ENCODE measurements at places on chromosomes 6 and 20.

- DNase-seq, result no peak
These were observed 5.9 kb upstream of the HDAC2 start for GRCh38 chr6:113976806-113977205.

- DNase-seq, result no peak
These were observed 304.7 kb downstream of the SOX4 start for GRCh38 chr6:21898107-21898796.

DNA sequence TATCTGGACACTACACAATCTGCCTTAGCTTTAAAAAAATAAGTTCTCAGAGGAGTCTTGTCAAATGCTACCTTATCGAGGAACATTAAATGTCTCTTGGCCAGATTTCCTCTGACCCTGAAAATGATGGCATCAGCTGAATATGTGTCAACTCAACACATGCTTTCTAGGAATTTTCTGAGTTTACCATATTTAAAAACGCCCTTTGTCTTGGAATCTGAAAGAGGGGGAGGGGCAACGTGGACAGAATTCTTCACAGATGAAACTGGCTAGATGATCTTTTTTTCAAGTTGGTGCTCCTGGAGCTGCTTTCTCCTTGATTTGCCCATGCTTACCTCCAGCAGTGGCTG is 5.1 kb downstream of the SOX4 start:
- no peak for DNase-seq

- DNase-seq, result no peak
These were observed 454 bp downstream of the L3MBTL3 start for GRCh38 chr6:130018744-130019325.

DNA sequence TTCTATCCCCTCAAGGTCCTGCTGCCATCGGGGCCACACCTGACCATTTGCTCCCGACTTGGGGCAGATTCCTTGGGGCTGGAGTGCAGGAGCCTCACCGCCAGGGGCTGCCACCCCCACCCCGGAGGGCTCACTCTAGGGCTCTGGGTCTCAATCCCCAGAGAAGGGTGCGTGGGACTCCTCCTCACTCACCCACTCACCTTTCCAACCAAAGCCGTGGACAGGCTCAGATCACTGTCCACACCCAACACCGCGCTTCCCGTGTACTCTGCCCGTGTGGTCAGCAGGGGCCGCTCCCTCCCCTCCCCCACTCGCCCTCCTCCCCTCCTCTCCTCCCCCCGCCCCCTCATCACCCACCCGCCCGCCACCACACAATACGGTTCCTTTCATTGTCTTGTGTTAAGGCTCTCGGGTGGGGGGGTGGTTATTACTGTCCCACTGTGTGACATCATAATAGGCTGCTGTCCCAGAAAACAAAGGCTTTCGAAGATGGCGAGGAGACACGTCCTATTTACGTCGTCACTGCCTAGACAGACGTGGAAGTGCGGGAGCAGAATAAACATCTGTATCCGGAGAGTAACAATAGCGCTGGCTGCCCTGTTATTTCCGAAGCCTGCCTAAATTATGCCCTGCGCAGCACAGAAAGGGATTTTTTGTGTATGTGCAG is 85.8 kb downstream of the YTHDF1 start:
- DNase-seq, result no peak

GRCh38 chr6:43901733-43902230 is 131.8 kb downstream of the VEGFA start:
- DNase-seq, result no peak

DNA sequence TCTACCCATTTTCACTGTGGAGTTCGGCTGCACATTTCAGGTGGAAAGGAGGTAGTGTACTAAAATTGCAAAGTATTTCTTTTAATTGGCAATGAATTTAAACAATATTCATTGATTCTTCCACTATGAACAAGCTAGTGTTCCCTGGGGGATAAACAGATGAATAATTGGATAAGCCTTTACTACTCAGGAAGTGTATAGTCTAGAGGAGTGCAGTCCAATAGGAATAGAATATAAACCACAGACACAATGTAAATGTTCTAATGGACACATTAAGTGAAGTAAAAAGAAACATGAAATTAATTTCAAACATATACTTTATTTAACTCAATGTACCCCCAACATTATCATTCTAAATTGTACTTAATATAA is 28.7 kb downstream of the SGK1 start:
- no peak for DNase-seq

DNA sequence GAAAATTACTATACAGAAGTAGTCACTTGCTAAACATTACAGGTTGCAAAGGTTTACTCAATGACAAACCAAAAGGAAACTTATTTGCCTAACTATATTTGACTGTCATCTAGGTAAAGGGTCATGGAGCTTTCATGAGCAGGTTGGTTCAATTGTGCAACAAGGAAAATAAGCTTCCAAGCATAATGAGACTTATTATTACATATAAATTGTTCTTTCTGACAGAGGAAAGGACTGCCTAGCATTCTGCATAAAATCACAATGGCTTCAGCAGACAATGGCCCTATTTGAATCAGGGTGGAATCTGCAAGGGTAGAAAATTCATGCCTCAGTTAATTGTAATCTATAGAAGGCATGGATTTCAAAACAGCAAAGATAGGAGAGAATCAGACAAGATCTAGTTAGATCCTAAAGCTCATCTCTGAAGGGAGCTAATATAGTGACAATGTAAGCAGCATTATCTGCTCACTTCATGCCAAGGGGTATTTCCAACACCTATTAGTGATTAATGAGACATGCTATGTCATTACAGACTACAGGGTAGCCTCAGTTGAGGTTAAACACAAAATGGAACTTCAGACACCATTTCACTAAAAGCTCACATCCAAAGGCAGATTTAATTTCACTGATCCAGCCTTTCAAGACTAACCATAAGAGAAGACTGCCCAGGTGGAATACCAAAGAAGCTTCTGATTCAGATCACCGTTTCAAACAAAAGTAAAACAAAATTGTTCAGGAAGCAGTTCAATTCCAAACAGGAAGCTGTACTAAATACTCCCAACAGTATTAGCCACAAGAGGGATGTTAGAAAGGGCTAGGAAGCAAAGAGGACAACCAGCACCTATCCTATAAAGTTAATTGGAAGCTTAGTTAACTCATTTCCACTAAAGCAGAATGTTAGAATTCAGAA is 8.5 kb downstream of the STAU1 start:
- no peak for DNase-seq

- no peak for DNase-seq
These were observed 234.9 kb downstream of the BCKDHB start for GRCh38 chr6:80341330-80341729.

- DNase-seq, result no peak
These were observed 130.4 kb upstream of the PREP start for GRCh38 chr6:105533301-105533700.

DNA sequence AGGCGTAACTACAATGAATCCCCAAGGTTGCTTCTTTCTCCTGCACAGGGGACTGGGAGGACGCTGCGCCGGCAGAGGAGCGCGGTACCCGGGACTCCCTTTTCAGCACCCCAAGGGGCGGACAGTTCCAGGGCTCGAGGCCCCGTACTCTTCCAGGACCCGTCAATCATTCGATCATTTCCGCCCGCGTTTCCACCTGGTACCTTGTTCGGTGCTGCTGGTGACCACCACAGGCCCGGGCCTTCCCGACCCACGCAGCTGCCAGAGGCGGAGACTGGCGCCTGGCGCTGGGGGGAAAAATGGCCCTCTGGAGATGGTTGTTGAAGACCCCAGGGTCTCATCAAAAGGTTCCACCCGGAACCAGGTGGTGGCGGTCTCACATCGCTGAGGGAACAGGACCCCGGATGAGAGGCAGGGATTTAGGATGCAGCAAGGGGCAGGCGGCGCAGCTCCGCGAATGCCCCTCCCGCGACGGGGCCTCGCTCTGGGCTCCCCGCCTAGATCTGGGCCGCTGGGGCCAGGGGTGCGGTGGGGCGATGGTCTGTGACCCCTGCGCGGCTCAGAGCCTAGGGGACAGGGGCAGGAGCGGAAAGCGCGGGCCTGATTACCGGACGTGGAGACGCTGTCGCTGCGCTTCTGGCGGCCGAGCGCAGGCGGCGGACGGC is 744 bp downstream of the VSX1 start:
- DNase-seq, result no peak

GRCh38 chr6:33886673-33887144 is 82.9 kb upstream of the MLN start:
- no peak for DNase-seq

All from NCI-H187 (cell line).